ENCODE measurements at places on chromosomes 5 and 9.

GRCh38 chr9:83599071-83599470 lies 23.9 kb upstream of the IDNK start:
- no peak for DNase-seq

- peak; percentile 32 for DNase-seq
Observed at GRCh38 chr5:159456722-159457465, 126.6 kb upstream of the IL12B start.

DNA sequence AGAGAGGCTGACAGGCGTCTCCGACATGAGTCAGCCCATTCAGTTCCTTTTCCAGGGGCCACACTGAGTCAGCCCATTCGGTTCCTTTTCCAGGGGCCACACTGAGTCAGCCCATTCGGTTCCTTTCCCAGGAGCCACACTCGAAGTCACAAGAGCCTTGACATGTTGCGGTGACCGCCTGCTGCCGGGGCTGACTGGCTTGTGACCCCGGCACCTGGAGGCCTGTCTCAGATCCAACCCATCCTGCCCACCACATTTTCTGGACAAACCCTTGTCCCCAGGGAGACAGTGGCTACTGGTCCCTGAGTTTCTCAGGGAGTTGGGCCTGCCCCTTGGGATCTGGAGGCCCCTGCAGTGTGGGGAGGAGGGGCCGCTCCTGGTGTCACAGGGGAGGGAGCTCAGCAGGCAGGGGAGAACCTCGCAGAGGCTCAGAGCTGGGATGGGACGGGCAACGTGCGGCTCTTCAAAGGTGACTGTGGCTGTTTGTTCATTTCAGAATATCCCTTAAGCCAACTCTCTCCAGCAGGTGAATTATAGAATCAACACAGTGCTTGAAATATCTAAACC lies 40.5 kb upstream of the LPCAT1 start:
- peak; percentile 9 for DNase-seq

- no peak for DNase-seq
Observed at GRCh38 chr5:56851258-56851941, 36.1 kb downstream of the MAP3K1 start.

- no peak for DNase-seq
Observed at GRCh38 chr5:132044207-132044606, 16.2 kb upstream of the IL3 start.

- no peak for DNase-seq
Observed at GRCh38 chr9:85431339-85432102, 310.2 kb downstream of the AGTPBP1 start.

- no peak for DNase-seq
Observed at GRCh38 chr9:81789721-81790120, 100.4 kb upstream of the TLE1 start.

- no peak for DNase-seq
Observed at GRCh38 chr9:112404508-112404932, 24.6 kb downstream of the HSDL2 start.

GRCh38 chr9:94603259-94604160 lies 9.9 kb upstream of the FBP2 start:
- DNase-seq: peak; percentile 47

DNA sequence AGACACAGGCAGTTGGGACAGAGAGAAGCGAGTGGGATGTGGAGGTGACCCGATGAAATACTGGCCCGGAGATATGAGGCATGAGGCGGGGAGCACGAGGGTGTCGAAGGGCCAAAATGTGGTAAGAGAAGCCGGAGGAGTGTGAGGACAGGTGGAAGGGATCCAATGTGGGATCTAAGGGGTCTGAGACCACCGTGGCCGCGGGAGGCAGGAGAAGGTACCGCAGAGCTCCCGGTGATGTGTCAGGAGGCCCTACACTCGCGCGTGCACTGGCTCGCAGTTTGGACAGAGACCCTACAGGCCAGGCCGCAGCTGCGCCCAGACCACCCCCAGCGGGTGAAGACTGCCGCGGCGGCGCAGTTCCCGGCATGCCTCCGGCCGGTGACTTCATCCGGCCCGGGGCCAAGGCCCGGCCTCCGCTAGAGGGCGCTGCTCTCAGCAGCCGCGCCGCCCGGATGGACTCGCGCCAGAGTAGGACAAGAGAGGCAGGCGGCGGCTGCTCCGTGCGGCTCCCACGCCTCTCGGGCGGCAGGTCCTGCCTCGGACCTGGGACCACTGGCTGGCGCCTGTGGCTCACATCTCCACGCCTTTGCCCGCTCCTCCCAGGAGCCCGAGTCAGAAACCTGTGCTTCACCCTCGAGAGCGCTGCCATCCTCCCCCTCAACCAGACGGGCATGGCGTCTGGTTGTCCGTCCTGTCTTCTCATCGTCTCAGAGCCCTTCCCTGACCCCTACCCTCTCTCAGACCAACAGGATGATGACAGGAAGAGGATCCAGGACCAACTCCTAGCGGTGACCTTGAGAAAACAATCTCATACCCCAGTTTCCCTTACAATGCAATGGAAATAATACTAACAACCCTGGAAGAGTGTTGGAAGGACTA lies 35.4 kb upstream of the STING1 start:
- DNase-seq: peak; percentile 90

GRCh38 chr5:177447611-177448243 lies 1.1 kb downstream of the PRR7 start:
- no peak for DNase-seq

DNA sequence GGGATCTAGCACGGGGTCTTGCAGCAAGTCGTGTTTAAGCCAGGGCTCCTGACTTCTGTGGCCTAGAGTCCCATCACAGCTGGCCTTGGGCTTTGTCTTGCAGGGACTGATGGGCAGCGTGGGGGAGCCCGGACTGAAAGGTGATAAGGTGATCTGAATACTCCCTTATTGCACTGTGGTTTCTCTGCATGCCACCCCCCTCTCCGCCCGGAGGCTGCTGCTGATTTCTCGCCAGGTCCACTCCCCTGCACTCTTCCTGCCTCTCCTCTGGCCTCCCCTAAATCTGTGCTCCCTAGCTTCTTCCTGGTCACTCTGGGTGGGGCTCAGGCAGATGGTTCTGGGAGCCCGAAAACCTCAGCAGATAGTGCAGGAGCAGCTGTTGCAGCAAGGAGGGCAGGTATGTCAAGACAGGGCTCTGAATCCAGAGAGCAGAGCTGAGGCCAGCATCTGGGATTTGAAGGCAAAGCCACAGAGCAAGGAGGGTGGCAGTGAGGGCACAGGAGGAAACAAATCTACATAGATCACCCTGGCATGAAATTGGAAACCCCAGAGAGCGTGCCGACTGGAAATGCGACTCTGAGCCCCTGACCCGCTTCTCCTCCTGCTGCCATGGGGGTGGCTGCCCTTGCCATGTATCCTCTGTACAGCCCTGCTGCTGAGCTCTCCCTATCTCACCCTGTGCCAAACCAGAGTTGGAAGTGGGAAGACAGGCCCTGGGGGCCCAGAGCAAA lies 76.5 kb downstream of the COL27A1 start:
- DNase-seq: no peak

- DNase-seq: no peak
Observed at GRCh38 chr5:102700120-102700831, 54.8 kb upstream of the PAM start.

GRCh38 chr9:14111696-14112095 lies 202.2 kb downstream of the NFIB start:
- no peak for DNase-seq

- no peak for DNase-seq
Observed at GRCh38 chr9:129058965-129059795, 21.7 kb upstream of the DOLPP1 start.

DNA sequence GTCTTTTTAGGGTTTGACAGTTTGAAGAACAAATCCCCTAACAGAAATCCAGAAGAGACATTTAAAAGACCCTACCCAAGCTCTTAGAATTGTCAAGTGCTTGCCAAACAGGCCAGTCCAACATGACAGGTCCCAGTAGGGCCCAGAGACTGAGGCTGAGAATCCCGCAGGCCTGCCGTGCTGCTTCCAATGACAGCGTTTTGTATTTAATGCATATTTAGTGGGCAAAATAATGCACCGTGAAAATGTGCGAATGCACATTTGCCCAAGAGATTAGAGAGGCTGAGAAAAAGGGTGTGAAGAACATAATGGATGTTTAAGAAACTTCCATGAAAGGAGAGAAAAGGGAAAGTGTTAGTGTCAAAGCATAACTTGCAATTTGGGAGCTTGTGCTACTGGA lies 57.6 kb downstream of the CD180 start:
- DNase-seq: no peak

DNA sequence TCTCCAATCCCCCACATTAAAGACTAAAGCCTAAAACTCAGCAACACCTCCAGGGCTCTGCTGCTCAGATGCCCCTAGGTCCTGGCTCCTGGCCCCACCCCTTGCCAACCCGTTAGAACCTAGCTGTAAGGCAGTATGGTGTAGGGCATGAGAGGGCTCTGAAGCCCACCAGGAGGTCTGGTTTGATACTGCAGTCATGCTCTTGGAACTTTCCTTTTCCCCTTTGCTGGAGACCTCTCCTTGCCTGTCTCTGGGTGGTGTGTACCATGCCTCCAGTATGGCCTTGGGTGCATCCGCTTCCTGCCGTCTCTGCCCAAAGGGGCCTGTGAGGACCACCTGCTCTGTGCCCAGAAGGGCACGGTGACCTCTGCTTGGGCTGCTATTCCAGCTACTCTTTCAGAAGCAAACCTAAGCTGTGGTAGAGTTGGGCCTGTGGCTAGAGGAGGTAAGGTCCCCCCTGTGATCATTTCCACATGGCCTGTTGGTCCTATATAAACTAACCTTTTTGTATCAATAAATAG lies 3.5 kb downstream of the TENT4A start:
- no peak for DNase-seq

GRCh38 chr9:87226896-87227295 lies 270.8 kb upstream of the DAPK1 start:
- DNase-seq: no peak

- DNase-seq: no peak
Observed at GRCh38 chr5:54385994-54386393, 69.5 kb upstream of the HSPB3 start.

- DNase-seq: peak; percentile 25
Observed at GRCh38 chr9:35035851-35036701, 36.3 kb downstream of the VCP start.

DNA sequence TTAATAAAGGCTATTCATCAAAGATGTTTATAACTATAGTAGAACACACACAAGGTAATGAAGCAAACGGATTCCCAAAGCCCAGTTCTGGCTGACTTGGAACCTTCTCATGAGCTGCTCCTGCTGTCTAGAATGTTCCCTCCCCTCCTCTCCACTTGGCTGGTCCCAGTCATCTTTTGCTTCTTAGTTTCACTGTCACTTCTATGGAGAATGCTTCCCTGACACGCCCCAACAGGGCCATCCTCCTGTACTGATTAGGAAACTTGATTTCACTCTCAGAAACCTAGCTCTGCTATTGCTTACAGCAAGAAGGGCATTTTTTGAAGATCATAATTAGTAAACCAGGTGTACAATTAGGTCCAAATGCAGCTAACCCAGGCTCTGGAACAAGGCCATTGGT lies 3.2 kb upstream of the RAPGEF1 start:
- DNase-seq: no peak

DNA sequence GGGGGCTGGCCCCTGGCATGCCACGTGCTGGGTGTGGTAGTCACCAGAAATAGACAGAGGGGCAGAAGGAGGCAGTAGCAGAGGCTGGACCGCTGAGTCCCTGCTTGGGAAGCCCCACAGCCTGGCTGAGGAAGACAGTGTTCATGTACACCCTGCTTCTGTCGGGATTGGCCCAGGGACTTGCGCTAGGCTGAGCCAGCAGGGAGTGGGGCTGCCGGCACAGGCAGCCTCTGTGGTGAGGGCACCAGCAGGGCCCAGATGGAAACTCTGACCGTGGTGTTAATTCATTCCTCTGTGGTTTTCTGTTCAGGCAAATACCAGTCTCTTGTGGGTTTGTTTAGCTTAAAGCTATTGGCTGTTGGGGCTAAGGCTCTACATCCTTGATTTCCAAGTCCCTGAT lies 108.6 kb upstream of the RAD23B start:
- no peak for DNase-seq

- no peak for DNase-seq
Observed at GRCh38 chr9:84304166-84304565, 36.4 kb downstream of the SLC28A3 start.

DNA sequence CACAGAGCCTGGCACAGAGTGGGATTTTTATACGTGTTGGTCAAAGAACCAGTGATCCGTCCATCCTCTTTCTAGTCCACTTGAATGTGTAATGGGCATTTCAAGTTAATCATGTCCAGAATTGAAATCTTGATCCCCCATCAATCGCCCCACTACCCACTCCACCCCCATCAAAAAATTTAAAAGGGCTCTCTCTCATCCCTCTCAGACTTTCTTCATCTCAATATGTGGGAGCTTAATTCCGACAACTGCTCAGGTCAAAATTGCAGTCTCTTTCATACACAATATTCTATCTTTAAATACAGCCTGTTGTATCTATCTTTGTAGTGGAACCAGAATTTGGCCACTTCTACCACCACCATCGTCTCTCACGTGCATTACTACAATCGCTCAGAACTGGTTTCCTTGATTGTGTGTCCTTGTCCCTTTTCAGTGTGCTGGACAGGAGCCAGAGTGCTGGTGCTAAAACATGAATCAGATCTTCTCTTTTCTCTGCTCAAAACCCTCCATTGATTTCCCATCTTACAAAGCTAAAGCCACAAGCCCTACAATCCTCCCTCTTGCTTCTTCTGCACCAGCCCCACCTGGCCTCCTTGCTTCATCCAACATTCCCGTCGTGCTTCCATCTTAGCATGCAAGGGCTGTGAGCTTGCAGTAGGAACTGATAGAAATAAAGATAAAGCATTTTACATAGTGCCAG lies 786 bp upstream of the KIF3A start:
- no peak for DNase-seq

DNA sequence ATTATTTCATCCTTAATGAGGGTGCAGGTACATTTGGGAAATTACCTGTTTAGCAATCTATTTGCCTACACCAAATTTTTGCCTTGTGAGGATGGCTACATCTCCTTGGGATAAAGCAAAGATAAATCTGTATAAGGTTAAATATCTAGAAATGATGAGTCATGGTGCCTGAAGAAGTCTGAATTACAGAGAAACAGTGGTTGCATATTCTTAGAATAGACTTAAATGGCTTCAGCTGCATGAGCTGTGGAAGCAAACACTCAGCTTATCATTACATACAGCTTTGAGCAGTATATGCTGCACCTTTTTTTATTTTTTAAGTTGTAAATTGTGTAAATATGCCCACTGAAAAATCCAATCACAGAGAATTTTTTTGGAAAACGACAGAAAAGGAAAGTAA lies 153.5 kb downstream of the RAPGEF6 start:
- peak; percentile 6 for DNase-seq

GRCh38 chr9:33472171-33472880 lies 1.4 kb downstream of the NOL6 start:
- no peak for DNase-seq

DNA sequence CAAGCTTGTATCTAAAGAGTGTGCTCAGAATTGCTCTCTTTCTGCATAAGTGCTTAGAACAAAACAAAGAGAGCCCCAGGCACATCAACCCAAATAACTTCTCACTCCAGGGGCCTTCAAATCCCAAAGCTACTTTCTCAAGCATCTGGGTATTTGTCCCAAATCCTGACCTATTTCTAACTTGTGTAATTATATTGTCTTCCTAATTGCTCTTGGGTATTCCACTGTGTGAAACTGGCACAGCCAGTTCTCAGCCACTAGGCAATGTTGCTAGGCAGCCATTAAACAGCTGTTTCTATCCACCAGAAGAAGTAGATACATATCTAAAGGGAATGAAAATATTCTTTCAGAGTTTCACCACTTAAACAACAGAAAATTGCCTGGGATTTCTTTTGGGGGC lies 198.8 kb downstream of the PRELID2 start:
- no peak for DNase-seq

- DNase-seq: no peak
Observed at GRCh38 chr9:137788561-137789294, 88.9 kb upstream of the CACNA1B start.

Data from CD4-positive, alpha-beta T cell treated with Interleukin-15 for 4 hours (primary cell).